Thymus (tissue), 14 donors: ENCODE measurements at places on chromosomes 11 and 22.

- no peak for DNase-seq
Observed at GRCh38 chr11:127106938-127107337, 106.4 kb upstream of the KIRREL3 start.

DNA sequence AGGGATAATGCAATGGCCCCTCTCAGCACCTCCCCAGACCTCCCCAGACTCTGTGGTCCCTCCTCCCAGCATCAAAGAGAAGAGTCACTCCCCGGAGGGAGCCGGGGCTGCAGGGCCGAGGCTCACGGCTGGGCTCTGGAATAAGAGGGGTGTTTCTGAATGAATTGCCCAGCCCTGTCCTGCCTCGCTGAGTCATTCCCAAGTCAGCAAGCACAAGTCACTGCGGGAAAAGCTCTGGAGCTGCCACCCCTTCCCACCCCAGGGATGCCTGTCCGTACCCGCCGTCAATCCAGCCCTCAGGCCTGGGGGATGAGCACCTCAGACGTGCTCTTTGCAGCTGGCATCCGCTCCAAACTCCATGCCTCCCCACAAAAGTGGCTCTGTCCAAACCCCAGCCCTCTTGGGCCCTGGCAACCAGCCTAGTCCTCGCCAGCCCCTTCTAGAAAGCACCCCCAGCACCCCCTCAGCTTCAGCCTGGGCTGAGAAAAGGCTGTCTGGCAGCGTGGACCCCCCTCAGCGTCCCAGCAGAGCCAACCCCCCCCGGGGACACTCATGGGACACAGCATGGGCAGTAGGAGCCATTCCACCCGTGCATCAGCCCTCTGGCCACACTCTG is 22.7 kb downstream of the CELSR1 start:
- DNase-seq = no peak

DNA sequence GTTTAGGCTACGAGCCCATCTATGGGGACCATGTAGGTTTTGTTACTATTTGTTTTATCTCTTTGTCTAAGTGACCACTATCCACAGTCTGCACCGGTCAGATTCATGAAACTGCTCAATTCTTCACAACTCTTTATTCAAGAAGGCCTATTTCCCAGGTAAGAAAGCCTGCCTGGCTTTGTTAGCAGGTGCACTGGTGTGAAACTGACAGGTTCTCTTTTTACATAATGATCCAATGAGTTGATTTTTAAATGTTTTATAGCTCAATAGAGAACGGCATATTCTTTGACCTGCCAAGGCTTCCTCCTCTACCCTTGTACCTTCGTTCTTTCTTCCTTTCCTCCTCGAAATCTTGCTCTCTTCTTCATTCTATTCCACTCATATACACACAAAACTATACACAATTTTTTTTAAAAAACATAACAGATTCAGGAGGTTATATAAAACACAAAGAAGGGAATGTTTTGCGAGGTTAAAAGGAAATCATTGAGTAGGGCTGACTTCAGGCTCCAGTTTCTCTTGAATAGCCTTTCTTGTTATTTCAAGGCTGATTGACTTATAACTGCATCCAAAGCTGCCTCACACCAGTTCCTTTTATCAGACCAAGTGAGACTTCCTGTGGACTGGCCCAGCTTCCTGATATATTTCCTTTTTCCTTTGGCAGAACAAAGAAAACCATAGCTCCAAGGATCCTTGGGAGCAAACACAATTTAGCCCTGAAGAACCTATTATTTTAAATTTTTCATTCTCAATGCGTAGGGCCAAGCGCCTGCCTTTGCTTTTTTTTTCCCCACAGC is 11.4 kb downstream of the FLI1 start:
- no peak for DNase-seq

GRCh38 chr11:13465909-13466371 is 2.9 kb upstream of the BTBD10 start:
- no peak for DNase-seq
